ENCODE measurements at places on chromosomes 7 and 10. TPM values are rescaled to one million over a fixed set of nuclear protein-coding genes. Genes with fewer than 3 reads are reported as not detected.

GRCh38 chr7:3162289-3162688, 118.6 kb upstream of the CARD11 start:
- DNase-seq = no peak

- DNase-seq = no peak
Observed at GRCh38 chr10:119254335-119254734, 47.0 kb downstream of the GRK5 start.

DNA sequence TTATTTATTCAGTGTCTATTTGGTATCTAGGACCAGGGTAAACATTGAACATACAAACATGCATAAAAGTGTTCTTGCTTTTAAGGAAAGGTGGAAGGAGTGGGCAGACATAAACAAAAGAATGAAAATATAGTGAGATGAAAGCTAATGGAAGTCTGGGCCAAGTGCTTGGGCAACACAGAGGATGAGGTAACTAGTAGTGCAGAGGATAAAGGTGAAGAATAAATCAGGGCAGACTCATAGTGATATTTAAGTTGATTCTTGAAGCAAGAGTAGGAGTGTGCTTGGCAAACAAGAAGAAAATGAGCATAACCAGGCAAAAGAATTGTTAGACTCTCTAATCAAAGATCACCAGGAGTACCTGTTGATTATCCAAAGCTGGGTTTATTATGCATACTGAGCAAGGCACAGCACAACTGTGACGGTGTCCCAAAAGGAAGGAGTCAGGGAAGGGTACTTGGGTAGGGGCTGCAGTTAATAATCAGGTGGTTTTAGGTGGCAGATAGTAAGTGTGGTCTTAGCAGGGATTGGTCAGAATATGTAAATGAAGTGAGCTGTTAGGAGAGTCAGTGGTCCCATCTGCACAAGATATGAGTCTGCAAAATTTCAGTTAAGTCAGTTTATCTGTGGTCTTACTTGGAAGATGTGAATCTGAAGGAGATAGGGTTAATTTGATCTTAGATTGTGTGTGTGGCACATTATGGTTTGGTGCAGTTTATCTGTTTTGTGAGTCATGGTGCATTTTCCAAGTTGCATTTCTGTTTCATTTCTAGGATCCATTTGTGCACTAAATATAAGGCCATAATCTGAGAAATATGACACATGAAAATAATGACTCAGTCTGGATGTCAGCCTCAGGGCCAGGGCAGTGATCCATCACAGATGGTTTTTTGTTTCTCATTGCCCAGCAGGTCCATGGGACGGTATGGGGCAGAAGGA, 30.6 kb upstream of the TAX1BP1 start:
- no peak for DNase-seq

- peak; percentile 74 for DNase-seq
Observed at GRCh38 chr7:112799448-112800120, 9.4 kb upstream of the TMEM168 start.

DNA sequence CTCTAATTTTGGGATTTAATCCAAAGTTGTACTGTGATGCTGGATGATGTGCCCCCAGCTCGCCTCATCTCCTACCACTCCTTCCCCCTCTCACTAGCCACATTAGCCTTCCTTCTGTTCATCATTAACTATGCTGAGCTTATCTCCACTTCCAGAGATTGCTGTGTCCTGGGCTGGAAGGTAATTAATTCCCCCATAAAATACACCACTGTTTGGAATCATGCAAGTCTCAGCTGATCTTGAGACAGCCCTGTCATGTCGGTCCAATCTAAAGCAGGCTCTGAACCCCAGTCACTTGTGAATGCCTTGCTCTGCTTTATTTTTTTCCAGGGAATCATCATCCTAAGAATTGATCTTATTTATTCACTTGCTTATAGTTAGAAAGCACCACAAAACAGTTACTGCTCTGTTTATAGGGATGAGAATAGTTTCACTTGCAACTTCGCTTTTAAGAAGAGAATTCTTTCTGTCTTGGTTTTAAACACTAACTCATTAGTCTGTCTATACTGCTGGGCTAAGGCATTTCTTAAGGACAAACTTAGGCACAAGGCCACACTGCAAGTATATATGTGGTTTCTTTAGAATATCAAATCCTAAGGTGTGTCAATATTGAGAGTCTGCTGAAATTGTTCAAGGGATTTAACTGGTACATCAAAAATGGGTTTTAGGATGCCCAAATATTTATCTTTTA, 341.1 kb upstream of the SEMA3A start:
- DNase-seq = no peak

DNA sequence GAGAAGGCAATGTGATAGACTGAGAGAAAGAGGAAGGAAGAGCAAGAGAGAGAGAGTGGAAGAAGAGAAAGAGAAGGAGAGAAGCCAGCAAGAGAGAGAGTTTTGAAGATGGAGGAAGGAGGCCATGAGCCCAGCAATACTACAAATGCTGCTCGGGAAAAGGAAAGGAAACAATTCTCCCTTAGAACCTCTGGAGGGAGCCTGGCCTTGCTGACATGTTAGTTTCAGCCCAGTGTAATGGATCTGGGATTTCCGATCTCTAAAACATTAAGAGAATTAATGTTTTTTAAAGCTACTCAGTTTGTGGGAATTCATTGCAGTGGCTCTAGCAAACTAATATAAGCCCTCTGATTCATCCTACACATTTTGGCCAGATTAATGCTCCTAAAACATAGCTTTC, 206.8 kb upstream of the MTPN start:
- no peak for DNase-seq

GRCh38 chr7:149800169-149800555, 26.8 kb upstream of the ZNF467 start:
- no peak for DNase-seq

- DNase-seq = no peak
Observed at GRCh38 chr10:86267286-86268195, 99.1 kb downstream of the GRID1 start.

GRCh38 chr10:29841724-29842649, 207.2 kb upstream of the SVIL start:
- DNase-seq = peak; percentile 92

DNA sequence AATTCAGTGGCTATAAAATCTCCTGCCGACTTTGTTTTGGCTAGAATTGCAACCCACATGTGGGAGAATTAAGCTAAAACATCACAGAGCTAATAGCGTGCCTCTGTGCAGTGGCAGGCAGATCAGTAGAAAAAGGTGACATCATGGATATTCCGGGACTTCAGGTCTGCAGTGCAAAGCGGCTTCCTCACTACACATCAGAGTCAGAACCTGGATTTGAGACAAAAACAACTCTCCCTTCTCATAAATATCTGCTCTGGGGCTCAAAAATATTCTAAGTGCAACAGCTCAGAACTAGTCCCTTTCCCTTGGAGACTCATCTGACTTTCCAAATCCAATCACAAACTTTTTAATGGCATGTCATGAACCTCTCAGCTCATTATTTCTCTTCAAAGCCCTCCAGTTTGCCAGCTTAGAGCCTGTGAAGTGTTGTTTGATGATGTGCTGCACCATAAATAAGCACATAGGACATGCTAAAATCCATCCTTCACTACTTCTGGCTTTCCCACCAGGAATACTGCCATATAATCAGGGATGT, 337.1 kb downstream of the RNLS start:
- DNase-seq = peak; percentile 63

GRCh38 chr7:1408466-1408865, 50.8 kb downstream of the MICALL2 start:
- no peak for DNase-seq

DNA sequence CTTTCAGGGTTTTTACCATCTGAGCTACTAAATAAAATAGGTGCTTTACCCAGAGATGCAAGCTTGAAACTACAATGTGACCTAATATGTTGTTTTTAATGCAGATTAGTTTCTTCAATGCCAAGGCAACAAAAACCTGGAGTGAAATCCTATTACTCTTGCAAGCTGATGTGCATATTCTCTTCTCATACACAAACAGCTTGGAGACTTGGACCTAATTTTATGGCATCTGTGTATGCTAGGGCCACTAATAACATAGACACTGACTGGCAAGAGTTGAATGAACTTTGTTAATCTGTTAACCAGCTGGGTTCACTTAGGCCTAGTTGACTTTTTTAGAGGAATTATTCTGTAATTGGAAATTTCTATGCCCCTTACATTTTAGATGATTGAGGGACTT, 23.4 kb upstream of the SMIM30 start:
- DNase-seq = no peak

- DNase-seq = no peak
Observed at GRCh38 chr7:16026253-16027020, 340.0 kb upstream of the MEOX2 start.

The POLR2J2 gene
- 3.6 TPM for total RNA-seq

The ITIH2 gene
- not detected for total RNA-seq

The DOCK4 gene
- total RNA-seq = 29.7 TPM

The MRC1 gene
- total RNA-seq = 35.5 TPM

The PARG gene
- 35.0 TPM for total RNA-seq

The JAKMIP3 gene
- 0.39 TPM for total RNA-seq

The SORBS1 gene
- total RNA-seq = 33.7 TPM
